ENCODE measurements at places on chromosomes 13 and 19.

GRCh38 chr13:29855009-29855408, 4.6 kb upstream of the UBL3 start:
- no peak for DNase-seq

DNA sequence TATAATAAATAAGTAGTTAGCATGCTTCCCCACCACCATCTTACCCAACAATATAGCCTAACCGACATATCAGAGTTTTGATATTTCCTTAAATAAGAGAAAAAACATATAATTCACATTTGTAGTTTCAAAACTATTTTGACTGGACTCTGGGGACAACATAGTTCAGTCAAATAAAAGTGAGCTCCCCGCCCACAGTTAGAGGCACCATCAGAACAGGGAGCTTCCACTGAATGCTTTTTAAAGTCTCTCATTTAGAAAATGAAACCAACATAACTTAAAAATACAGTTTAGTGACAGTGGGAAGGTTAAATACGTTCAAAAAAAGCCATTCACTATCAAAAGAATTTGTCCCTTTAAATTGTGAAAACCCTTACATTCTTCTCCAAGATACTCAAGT, 92.8 kb downstream of the EPSTI1 start:
- DNase-seq: no peak

- DNase-seq: peak; percentile 76
Observed at GRCh38 chr19:40716031-40716481, 630 bp downstream of the COQ8B start.

GRCh38 chr19:37943480-37943879, 36.5 kb downstream of the SIPA1L3 start:
- no peak for DNase-seq

GRCh38 chr13:26837997-26838396, 77.4 kb upstream of the GPR12 start:
- no peak for DNase-seq

GRCh38 chr13:77853703-77854102, 64.9 kb downstream of the EDNRB start:
- DNase-seq: no peak

DNA sequence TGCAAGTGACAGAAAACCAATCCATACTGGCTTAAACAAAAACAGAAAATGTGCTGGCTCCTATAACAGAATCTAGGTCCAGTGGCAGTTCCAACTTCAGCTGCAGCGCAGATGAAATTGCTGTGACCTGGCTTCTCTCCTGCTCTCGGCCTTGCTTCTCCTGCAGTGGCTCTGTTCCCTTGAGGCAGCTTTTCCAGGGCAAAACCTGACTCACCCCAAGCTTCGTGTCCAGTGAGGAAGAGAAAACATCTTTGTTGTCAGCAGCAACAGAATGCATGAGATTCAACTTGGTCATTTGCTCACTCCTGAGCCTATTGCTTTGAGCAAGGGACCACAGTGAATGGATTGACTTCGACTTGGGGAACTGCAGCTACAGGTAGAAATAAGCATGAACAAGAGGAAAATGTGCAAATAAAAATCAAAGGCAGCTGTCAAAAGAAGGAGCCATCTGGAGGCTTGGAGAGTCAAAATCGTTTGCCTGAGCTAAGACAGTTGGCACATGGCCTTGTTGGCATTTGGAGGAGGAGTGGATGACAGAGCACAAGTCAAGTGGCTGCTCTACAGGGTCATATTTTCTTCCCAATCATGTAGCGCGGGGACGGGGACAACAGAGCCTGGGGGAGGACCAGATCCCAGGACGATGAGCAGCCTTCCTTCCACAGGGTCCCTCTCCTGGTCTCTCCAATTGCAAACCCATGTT, 523.4 kb downstream of the FGF9 start:
- DNase-seq: no peak

GRCh38 chr19:50562996-50563395, 5.2 kb downstream of the LRRC4B start:
- no peak for DNase-seq

- no peak for DNase-seq
Observed at GRCh38 chr19:45498411-45499195, at the start of gene PPM1N. Gene PPM1N, plus strand, starts transcription at chr19:45498443. Its CDS starts 30 bp downstream, at chr19:45498473.

- no peak for DNase-seq
Observed at GRCh38 chr13:98813993-98814392, 61.5 kb upstream of the SLC15A1 start.

GRCh38 chr13:48066310-48066989, 28.5 kb downstream of the MED4 start:
- DNase-seq: no peak

DNA sequence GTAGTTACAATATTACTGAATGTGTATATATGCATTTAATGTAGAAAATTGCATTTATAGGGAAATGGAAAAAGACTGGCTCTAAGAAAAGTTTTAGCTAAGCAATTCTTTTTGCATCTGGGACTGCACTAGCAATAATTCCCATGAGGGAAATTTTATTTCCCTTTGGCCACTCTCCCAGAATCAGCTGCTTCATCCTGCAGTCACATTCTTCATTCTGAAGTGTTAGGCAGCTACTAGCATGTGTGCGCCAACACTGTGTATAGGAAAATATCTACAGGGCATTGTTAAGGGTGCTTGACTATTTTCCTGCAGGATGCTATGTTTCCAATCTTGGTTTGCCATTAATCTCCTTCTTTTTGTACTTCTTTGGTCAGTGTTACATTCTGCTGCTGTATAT, 312.8 kb upstream of the PCDH20 start:
- DNase-seq: no peak

- no peak for DNase-seq
Observed at GRCh38 chr13:25352230-25352629, 19.5 kb upstream of the ATP8A2 start.

DNA sequence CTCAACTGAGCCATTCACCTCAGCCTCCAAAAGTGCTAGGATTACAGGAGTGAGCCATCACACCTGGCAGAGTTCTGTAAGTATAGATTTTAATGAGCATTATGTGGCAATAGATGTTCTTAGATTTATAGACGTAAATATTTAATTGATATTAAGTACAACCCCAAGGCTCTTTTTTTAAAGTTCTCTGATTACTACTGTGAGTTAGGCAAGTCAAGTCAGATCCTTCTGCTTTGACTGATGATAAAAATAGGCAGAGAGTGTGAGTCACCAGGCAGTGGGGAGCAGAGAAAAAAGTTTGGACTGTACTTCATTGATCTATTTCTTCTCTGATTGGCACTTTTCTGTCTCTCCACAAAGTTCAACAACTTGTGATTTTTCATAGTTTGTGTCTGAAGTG, 1379.9 kb downstream of the UQCRFS1 start:
- DNase-seq: no peak

- DNase-seq: no peak
Observed at GRCh38 chr19:42115219-42115618, 17.0 kb downstream of the POU2F2 start.

GRCh38 chr13:57345526-57345925, 178.5 kb downstream of the PRR20E start:
- no peak for DNase-seq

GRCh38 chr13:27405546-27406134, 18.8 kb upstream of the GTF3A start:
- no peak for DNase-seq

GRCh38 chr13:48216204-48216711, 16.7 kb upstream of the ITM2B start:
- no peak for DNase-seq

GRCh38 chr13:62130062-62130970, 714.7 kb upstream of the PCDH20 start:
- DNase-seq: no peak

DNA sequence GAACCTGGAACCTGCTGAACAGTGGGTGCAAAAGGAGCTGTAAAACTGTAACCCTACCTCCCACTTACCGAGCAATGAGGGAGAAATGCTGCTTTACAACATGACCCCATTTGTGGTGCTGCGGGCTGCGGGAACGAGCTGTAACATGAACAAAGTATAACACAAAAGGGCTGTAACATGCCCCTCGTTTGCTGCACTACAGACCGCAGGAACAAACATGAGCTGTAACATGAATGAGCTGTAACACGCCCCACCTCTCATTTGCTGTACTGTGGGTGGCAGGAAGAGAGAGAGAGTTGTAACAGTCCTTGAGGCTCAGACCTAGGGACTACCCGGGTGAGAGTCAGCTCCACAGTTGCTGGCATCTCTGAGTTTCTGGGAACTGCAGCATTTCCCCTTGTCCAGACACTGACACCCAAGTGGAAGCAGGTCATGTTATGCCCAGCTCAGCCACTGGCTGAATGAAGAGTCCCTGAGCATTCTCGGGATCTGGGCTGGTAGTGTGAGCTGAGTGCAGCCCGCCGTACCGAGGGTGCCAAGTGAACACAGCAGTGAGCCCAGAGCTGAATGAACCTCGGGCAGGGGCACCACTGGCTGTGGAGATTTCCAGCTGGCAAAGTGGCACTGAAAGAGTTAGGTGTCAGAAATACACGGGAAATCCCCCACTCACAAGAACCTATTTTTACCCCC, 1385.3 kb upstream of the SPRY2 start:
- no peak for DNase-seq

- DNase-seq: no peak
Observed at GRCh38 chr13:102392481-102393209, 9.2 kb downstream of the FGF14 start.

GRCh38 chr19:52603558-52604207, 33.6 kb downstream of the ZNF701 start:
- DNase-seq: no peak

DNA sequence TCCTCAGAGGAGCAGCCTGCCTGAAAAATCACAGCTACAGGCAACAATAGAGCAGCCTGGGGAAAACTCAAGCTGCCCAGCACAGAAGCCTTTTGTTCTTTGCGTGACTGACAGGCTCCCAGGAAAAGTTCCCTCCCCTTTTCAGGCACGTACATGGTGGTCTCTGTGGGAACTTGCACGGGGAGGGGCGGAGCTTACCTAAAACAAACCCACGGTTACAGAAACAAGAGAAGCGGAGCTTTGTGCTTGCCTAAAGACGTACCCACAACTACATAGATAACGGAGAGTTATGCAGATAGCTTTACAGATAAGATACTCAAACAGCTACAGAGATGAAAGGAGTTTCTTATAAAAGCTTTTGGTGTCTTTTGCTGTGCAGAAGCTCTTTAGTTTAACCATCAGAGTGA, 11.4 kb downstream of the ETFB start:
- no peak for DNase-seq

GRCh38 chr13:45219123-45219891, 18.5 kb upstream of the KCTD4 start:
- no peak for DNase-seq
